ENCODE measurements at places on chromosomes 12 and 14.

GRCh38 chr14:53840444-53840843 lies 116.2 kb downstream of the BMP4 start:
- no peak for DNase-seq

DNA sequence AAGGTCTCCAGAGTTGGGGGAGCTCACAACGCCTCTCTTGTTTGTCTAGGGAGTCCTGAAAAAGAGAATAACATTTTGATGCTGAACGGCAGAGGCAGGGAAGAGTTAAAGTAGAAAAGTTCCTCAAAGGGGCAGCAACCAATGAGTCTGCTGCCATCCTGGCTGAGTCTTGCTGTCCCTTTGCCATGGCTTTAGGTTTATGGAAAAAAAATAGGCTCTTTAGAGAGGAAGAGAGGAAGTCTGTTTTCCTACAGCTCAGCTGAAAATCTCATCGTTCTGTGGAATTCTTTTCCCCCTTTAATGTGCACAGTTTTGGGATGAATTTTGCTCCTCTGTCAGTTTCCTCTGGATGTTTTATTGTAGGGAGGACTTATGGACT lies 314.8 kb upstream of the TBX3 start:
- DNase-seq, result no peak

DNA sequence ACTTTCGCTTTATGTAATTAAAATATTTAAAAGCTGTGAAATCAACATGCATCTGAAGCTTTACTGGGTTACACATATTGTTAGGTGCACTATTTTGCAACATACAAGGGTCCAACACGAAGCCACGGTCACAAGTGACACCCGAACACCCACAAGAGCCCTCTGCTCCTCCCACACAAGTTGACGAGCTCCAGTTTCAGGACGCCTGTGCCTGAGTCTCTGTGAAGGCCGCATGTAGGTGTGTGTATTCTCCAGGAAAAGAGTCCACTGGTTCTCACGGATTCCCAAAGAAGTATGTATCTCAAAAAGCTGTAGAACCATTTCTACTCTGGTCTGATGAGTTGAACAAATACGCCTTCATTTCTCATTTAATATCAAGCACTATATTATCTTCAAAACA lies 12.0 kb downstream of the SLC15A4 start:
- no peak for DNase-seq

GRCh38 chr12:109739747-109740693 lies 26.4 kb downstream of the FAM222A start:
- peak; percentile 32 for DNase-seq

DNA sequence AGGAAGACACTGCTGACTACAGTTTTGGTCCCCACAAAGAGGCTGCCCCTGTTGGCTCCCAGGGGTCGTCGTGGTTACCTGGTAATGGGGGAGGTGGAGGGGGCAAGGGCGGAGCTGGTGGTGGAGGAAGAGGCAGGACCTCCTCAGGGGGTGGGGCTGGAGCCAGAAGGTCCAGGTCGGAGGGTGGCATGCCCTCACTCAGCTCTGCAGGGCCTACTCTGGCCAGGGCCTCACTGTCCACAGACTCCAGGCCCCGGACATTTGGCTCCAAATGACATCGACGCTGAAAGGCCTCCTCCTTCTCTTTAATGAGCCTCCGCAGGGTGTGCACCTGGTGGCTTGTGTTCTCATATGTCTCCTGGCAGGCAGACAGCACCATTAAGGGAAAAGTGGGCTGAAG lies 28.5 kb downstream of the PRPF40B start:
- DNase-seq, result no peak

DNA sequence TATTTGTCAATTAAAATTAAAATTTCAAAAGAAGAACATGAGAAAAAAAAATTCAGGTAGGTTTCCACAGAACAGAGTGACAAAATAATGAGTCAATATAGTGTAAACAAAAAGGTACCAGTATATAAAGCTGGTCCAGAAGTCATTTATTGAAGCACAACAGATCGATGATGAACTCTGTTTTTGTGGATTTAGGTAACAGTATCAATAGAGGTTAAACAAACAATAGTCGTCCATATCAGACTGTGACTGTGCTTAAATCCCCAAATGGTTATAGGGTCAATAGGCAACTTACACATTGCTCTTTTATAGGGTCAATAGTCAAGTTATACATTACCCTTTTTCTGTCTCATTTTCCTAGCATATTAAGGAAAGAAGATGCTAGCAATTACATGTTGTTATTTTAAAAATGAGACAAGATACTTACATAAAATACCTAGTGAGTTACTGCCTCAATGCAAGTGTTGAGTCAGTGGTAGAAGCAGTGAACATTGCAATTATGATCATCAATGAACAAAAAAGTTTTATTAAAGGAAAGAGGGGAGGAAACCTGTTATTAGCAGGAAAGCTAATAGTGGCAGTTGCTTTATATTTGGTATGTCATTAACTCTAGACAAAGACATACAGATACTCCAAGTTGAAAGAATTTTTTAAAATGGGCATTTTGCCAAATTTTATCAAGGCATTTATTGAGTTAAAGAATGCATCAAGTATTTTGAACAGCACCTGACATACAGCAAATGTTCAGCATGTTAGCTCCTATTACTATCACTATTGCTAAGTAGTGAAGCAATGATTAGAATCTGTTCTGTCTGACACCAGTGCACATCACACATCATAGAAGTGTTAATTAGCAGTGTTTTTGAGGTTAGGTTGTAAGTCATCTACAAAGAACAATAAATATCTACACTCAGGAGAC lies 102.9 kb downstream of the CCER1 start:
- no peak for DNase-seq

Data from suprapubic skin (tissue), 4 donors.